ENCODE measurements at places on chromosomes 6 and 20. TPM values are rescaled to one million over a fixed set of nuclear protein-coding genes. Genes with fewer than 3 reads are reported as not detected.

The HLA-DRA gene
- total RNA-seq, result 2,835 TPM

The NFKBIL1 gene
- total RNA-seq, result 11.7 TPM

The BEND6 gene
- total RNA-seq, result not detected

The CLDN20 gene
- total RNA-seq, result not detected

The SLC52A3 gene
- total RNA-seq, result not detected

The COL11A2 gene
- total RNA-seq, result 0.32 TPM

The PRR18 gene
- total RNA-seq, result 0.10 TPM

The SLC17A1 gene
- not detected for total RNA-seq

The NMBR gene
- not detected for total RNA-seq

The GPR63 gene
- total RNA-seq, result 0.11 TPM

The SPATS1 gene
- not detected for total RNA-seq

DNA sequence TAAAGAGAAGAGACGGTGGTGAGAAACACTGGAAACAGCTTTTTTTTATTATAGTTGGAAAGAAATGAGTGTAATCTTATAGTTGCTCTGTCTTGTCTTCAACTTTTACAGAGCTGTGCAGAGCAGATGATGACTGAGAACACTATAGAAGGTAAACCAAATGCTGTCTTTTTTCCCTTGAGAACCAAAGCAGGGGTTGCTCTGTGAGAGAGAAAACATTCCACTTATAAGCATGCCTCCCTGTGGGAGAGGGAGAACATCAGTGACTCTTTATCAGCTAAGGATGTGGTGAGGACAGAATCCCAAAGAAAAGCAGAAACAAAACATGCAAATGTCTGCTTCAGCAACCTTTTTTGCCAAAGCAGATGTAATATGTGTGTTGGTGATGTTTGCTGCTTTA lies 179.3 kb upstream of the HDDC2 start:
- no peak for DNase-seq

- DNase-seq, result no peak
Observed at GRCh38 chr6:134029495-134030455, 22.6 kb downstream of the SLC2A12 start.

GRCh38 chr20:45826381-45827019 lies 612 bp downstream of the TNNC2 start:
- no peak for DNase-seq

GRCh38 chr20:59628171-59628570 lies 23.8 kb downstream of the PHACTR3 start:
- no peak for DNase-seq

DNA sequence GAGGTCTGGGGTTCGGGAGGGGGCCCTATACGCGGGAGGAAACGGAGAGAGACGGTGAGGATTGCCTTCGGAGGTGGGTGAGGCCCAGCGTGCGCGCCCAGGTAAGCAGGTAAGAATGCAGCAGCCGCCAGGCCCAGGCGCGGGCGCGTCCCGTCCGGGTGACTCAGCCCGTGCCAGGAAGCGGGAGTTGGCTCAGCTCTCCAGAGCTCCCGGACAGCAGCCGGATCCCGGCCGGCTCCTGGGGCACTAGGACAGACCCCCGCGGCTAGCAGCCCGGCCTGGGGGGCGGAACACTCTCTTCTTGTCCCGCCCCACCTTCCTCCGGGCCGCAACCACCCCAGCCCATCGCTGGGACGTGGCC lies 1.5 kb upstream of the MDFI start:
- DNase-seq, result no peak

- no peak for DNase-seq
Observed at GRCh38 chr6:118218156-118218555, 311.1 kb downstream of the SLC35F1 start.

- no peak for DNase-seq
Observed at GRCh38 chr6:129446272-129447197, 263.4 kb downstream of the ARHGAP18 start.

GRCh38 chr6:46490425-46491200 lies 636 bp downstream of the RCAN2 start:
- DNase-seq, result peak; percentile 14

- DNase-seq, result no peak
Observed at GRCh38 chr6:43847741-43848630, 78.0 kb downstream of the VEGFA start.

- no peak for DNase-seq
Observed at GRCh38 chr20:51570739-51571459, 28.4 kb upstream of the NFATC2 start.

DNA sequence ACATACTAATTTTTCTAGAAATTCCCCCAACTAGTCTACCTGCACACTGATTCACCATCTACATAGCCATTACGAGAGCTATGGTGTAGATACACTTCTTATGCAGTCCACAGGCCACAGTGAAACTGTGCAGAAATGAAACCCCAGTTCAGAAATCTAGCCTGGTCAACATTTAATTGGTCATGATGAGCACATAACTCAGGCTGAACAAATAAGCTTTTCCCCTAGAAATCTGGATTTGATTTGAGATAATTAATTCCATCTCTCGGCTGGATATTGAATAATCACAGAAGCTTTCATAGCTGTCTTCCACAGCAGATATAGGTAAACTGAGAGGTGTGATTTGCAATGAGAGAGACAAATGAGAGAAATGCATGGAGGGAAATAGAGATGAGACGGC lies 22.6 kb upstream of the TINAG start:
- no peak for DNase-seq

- no peak for DNase-seq
Observed at GRCh38 chr20:3164043-3164762, 4.5 kb upstream of the FASTKD5 start.

GRCh38 chr20:19019734-19020364 lies 192.6 kb upstream of the SLC24A3 start:
- DNase-seq, result no peak

- no peak for DNase-seq
Observed at GRCh38 chr6:125294036-125294435, 7.7 kb downstream of the HDDC2 start.

- no peak for DNase-seq
Observed at GRCh38 chr6:136945711-136946121, 23.6 kb downstream of the SLC35D3 start.

DNA sequence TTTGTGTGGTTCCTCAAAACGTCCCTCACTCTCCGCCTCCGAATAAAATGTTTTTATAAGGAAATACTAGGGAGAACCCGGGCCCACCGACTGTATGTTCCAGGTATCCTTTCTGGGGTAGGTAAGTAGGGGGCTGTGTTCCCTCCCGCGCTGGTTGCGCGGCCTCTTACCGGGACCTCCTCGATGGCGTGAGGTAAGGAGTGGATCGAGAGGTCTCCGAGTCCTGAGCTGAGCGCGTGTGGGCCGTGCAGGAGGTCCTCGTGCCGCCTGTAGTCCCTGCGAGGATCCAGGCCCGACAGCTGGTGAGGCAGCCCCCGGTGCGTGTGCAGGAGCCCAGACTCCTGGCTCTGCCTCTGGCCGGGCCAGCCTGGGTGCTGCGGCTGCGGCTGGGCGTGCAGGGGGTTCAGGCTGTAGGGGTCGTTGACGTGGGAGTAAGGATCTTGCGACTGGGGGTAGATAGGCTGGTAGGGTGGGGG lies 5.1 kb downstream of the TFAP2A start:
- no peak for DNase-seq

GRCh38 chr6:147522597-147522996 lies 14.1 kb downstream of the SAMD5 start:
- no peak for DNase-seq

- DNase-seq, result no peak
Observed at GRCh38 chr6:142470421-142470820, 168.6 kb downstream of the ADGRG6 start.

GRCh38 chr6:27866357-27867050 lies 45.7 kb downstream of the OR2B2 start:
- DNase-seq, result peak; percentile 26

DNA sequence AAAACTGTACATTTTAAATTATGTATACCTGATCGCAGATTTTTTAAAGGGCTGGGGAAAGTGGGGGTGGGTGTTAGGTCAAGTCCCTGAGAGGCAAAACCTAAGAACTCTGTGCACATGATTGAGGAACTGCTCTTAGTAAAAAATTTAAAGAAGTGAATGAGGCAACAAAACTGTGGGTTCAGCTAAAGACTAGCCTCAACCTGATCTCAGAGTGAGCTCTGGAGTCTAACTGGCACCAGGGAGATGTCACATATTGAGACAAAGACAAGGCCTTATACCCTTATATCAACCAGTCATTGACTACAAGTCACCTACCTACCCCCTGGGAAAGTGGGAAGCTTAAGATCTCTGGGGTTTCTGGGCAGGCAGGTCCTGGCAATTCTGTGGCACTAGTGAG lies 27.4 kb upstream of the RUNX2 start:
- no peak for DNase-seq

DNA sequence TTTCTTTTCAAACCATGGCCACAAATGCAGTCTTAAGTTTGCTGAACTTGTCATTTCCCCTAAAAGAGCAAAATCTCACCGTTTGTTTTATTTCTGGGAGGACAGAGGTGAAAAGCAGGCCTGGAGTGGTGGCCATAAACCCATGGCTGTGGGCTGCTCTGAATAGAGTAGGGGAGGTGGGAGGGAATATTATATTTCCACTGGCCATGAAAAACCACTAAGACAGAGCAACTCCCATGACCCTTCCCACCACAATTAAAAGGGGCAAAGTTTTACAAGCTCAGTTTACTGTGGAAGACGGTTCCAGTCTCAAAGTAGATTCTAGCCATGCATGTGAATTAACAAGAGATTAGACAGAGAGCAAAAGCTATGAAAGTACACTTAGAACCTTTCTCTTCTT lies 59.0 kb downstream of the IYD start:
- no peak for DNase-seq

DNA sequence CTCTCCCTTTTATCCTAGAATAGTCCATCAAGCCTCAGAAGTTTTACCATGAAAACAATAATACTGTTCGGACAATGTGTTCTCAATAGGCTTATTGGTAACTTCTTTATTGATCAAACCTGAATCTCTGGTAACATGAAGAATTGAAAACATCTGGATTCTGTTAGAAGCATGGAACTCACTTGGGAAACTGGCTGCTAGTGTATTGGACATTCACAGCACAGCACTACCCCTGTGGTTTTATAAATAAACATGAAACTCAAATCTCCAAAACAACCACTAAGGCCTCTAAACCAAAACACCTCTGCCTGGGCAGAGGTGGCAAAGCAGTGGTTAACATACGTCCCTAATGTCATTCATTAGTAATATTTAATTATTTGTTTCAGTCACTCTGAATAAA lies 157.6 kb upstream of the KCNQ5 start:
- DNase-seq, result no peak

GRCh38 chr6:90227673-90228072 lies 69.0 kb downstream of the BACH2 start:
- DNase-seq, result no peak

GRCh38 chr6:15401769-15402250 lies 155.9 kb downstream of the JARID2 start:
- DNase-seq, result no peak

DNA sequence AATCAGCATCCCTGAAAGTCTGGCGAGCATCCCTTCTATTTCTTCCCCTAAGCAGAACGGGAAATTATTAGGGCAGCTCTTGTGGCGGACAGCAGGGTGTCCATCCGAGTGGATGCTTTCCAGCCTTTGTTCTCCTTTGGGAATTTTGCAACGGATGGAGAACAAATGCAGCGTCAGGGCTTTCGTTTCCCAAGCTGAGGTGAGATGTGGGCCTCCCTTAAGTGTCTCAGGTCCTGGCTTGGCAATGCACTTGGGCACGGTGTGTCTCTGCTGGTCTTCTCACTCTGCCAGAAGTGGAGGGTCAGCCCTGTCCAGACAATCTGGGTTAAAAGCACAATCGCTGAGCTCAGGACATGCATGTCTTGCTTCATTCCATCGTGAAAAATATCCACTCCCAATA lies 43.5 kb downstream of the FOXA2 start:
- no peak for DNase-seq

DNA sequence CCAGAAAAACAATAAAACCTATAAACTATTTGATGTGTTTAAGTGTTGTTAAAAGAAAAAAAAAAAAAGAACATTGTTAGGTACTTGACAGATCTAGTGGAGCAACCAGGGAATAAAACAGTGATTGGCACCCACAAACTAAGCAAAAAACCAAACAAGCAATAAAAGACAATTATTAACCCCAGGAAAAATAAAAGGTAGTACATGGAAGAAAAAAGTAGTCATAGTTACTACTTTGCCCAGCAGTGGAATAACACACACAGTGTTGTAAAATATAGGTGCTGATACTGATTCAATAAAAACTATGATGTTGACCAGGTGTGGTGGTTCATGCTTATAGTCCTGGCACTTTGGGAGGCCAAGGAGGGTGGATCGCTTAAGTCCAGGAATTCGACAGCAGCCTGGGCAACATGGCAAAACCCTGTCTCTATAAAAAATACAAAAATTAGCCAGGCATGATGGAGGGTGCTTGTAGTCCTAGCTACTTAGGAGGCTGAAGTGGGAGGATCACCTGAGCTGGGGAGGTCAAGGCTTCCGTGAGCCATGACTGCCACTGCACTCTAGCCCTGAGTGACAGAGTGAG lies 43.9 kb downstream of the PIGU start:
- DNase-seq, result no peak

DNA sequence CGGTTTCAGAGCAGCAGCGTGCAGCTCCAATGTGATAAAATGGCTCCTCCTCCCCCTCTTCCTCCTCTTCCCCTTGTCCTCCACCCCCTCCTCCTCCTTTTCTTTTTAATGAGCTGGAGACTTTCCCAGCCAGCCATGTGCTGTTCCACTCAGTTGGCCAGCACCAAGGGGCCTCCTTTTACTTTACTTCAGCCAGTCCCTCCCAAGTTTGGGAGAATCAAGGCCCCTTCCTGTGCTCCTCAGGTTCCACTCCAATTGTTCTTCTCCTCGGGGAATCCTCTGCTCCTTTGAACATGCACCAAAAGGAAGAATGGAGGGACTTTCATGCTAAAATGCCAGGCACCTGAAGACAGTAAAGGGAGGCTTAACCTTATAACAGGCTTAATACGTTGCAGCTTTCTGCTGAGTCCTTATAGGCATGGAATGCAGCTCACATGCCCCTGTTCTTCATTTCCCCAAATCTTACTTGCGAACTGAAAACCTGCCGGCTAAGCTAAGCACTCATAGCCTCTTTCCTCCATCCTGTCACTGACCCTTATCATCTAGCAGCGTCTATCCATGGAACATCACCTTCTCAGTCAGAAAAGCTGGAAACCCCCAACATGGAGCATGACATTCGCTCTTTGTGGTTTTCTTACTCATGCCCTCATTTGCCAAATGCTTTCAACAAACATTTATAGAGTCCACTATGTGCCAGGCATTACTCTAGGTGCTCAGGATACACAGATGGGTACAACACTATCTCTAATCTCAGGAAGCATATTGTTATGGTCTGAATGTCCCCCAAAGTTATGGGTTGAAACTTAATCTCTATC lies 170.6 kb downstream of the PHACTR1 start:
- DNase-seq, result no peak

DNA sequence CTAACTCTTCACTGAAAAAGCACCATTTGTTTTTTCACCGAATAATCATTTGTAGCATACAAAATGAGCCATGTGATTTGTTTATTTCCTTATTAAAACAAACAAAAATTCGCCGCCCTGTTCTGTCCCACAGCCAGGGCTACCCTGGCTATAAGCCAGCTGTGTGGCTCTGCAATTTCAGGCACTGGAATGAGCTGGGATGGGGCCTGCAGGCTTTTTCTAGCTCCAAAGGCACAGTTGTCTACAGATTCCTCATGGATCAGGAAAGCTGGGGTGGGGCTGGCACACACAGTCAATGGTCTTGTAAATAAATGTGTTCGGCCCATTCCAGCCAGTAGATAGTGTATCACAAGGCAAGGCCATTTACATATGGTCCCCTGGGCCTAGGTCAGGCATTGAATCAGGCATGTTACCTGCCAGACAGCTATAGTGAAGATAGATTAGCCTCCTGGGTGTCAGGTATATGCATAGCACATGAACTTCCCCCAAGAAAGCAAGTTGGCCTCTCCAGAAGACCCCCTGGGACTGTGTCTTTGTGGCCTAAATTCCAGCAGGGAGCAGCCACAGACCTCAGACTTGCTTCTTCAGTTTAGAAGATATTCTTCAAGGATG lies 608.9 kb downstream of the MAFB start:
- no peak for DNase-seq

All from activated B cell treated with CpG ODN at 0.5 μM for 24 hours (primary cell).